ENCODE measurements at places on chromosomes 6 and 20.

GRCh38 chr6:85125526-85125925 lies 324.4 kb upstream of the NT5E start:
- no peaks in the 10 kb centered on the region for H3K36me3 ChIP-seq
- no peaks in the 10 kb centered on the region for H3K27me3 ChIP-seq
- DNase-seq, result no peak
- H3K4me1 ChIP-seq, result no peaks in the 10 kb centered on the region
- no peak overlapping the region for H3K4me3 ChIP-seq
- no peak overlapping the region for H3K27ac ChIP-seq

DNA sequence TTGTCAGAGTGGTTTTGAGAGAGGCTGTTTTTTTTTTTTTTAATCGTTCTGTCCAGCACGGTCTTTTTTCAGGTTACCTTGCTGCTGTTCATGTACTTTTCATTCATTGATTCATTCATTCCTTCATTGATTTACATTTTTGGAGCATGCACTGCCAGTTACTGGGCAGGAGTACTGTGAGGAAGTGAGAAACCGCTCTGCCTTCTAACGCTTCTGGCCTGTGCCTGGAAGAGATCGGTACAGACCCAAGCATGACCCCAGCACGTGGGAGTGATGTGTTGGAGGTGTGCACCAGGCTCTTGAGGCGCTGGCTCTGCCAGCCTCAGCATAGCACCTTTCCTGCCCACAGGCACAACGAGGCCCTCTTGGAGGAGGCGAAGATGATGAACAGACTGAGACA lies 9.1 kb downstream of the RIPK1 start:
- no peaks in the 10 kb centered on the region for H3K27me3 ChIP-seq
- peaks cover 28% of the 10 kb centered on the region for H3K36me3 ChIP-seq
- H3K27ac ChIP-seq, result no peak overlapping the region
- H3K4me1 ChIP-seq, result peaks cover 13% of the 10 kb centered on the region
- H3K4me3 ChIP-seq, result no peak overlapping the region

- no peaks in the 10 kb centered on the region for H3K27me3 ChIP-seq
- no peak overlapping the region for H3K27ac ChIP-seq
- peak; percentile 42 for DNase-seq
- H3K36me3 ChIP-seq, result no peaks in the 10 kb centered on the region
Observed at GRCh38 chr6:68777956-68778355, 142.9 kb downstream of the ADGRB3 start.

DNA sequence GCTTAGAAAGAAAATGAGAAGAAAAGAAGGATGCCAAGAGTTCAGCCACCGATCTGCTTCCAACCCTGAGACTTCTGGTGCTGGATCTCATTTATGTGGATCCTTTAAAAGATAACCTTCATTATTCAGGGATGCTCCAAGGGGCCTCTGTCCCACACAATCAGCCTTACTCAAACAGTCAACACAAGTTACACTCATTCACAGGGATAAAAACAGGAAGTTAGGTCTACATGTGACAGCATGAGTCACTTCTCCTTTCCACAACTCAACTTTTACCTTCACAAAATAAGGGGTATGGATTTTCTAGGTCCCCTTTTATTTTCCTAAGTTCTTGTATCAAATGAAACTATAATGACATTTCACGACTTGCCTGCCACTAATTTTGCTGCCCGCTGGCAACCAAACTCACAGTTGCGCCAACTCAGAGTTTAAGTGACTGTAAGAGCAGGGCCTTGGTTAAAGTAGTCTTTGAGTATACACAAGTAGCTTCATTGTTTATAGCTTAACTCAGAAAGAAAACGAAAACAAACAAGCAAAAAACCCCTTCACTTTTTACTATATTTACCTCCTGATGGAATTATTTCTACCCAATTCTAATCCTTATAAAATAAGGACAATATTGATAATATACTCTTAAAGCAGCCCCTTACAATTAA lies 278.8 kb upstream of the RUNX2 start:
- peaks cover 6% of the 10 kb centered on the region for H3K4me1 ChIP-seq
- H3K27me3 ChIP-seq, result no peaks in the 10 kb centered on the region
- H3K27ac ChIP-seq, result no peak overlapping the region
- no peak for DNase-seq

- no peaks in the 10 kb centered on the region for H3K36me3 ChIP-seq
- no peaks in the 10 kb centered on the region for H3K27me3 ChIP-seq
- no peak overlapping the region for H3K27ac ChIP-seq
- no peak for DNase-seq
Observed at GRCh38 chr20:23080521-23080920, 5.6 kb downstream of the CD93 start.

- H3K4me3 ChIP-seq, result no peak overlapping the region
- no peak for DNase-seq
- no peak overlapping the region for H3K27ac ChIP-seq
- H3K27me3 ChIP-seq, result no peaks in the 10 kb centered on the region
- peaks cover 5% of the 10 kb centered on the region for H3K4me1 ChIP-seq
Observed at GRCh38 chr20:13870170-13870748, 85.4 kb downstream of the NDUFAF5 start.

GRCh38 chr6:12458558-12458957 lies 168.4 kb downstream of the EDN1 start:
- no peak overlapping the region for H3K27ac ChIP-seq
- no peak for DNase-seq
- H3K27me3 ChIP-seq, result peaks cover 2% of the 10 kb centered on the region

GRCh38 chr20:23007886-23008655 lies 27.0 kb upstream of the SSTR4 start:
- no peak overlapping the region for H3K4me3 ChIP-seq
- H3K4me1 ChIP-seq, result no peaks in the 10 kb centered on the region
- no peaks in the 10 kb centered on the region for H3K36me3 ChIP-seq
- peaks cover 2% of the 10 kb centered on the region for H3K27me3 ChIP-seq
- no peak for DNase-seq

DNA sequence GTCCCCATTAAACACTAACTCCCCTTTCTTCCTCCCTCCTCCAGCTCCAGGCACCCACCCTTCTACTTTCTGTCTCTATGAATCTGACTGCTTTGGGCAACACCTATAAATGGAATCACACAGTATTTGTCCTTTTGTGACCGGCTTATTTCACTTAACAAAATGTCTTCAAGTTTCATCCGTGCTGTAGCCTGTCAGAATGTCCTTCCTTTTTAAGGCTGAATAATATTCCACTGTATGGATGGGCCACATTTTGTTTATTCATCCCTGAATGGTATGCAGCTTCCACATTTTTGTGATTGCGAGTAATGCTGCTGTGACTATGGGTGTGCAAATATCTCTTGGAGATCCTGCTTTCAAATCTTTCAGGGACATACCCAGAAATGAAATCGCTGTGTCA lies 28.4 kb downstream of the BMP7 start:
- H3K4me1 ChIP-seq, result no peaks in the 10 kb centered on the region
- H3K27me3 ChIP-seq, result peaks cover 10% of the 10 kb centered on the region
- H3K27ac ChIP-seq, result no peak overlapping the region
- no peak for DNase-seq

GRCh38 chr20:51059862-51060261 lies 37.0 kb upstream of the KCNG1 start:
- no peak overlapping the region for H3K4me3 ChIP-seq
- peaks cover under 1% of the 10 kb centered on the region for H3K27me3 ChIP-seq
- DNase-seq, result peak; percentile 83
- H3K36me3 ChIP-seq, result no peaks in the 10 kb centered on the region

GRCh38 chr6:62976566-62976965 lies 234.7 kb upstream of the FKBP1C start:
- no peaks in the 10 kb centered on the region for H3K36me3 ChIP-seq
- H3K4me3 ChIP-seq, result no peak overlapping the region
- H3K27ac ChIP-seq, result no peak overlapping the region
- H3K27me3 ChIP-seq, result no peaks in the 10 kb centered on the region
- no peak for DNase-seq

DNA sequence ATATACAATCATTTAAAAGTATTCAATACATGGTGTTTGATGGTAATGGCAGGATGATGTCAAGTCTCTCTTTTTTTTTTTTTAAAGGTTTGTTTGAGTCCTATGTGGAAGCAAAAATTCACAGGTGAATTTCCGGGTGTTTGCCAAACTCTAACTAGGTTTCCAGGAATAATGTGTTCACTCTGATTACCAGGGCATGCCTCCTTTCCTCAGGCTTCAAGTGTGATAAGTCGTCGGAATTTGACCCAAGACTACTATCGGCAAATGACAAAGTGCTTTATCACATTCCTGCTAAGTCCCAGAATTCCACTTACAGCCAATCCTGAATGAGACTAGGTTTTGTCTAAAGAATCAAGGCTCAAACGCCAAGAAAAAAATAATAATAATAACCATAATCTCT lies 7.3 kb downstream of the OARD1 start:
- H3K36me3 ChIP-seq, result peaks cover 4% of the 10 kb centered on the region
- no peaks in the 10 kb centered on the region for H3K4me1 ChIP-seq
- no peak overlapping the region for H3K4me3 ChIP-seq
- no peak for DNase-seq
- H3K27me3 ChIP-seq, result no peaks in the 10 kb centered on the region

GRCh38 chr6:155054491-155055250 lies 59.6 kb downstream of the TIAM2 start:
- peaks cover 12% of the 10 kb centered on the region for H3K4me1 ChIP-seq
- no peaks in the 10 kb centered on the region for H3K27me3 ChIP-seq
- H3K36me3 ChIP-seq, result no peaks in the 10 kb centered on the region
- no peak for DNase-seq
- H3K4me3 ChIP-seq, result no peak overlapping the region
- H3K27ac ChIP-seq, result no peak overlapping the region

GRCh38 chr20:37416848-37417616 lies 71.1 kb downstream of the SRC start:
- no peak for DNase-seq
- peaks cover 10% of the 10 kb centered on the region for H3K4me1 ChIP-seq
- H3K36me3 ChIP-seq, result no peaks in the 10 kb centered on the region
- peaks cover 49% of the 10 kb centered on the region for H3K27me3 ChIP-seq

GRCh38 chr20:63576311-63576710 lies 2.3 kb upstream of the HELZ2 start:
- H3K4me1 ChIP-seq, result peaks cover 21% of the 10 kb centered on the region
- H3K27me3 ChIP-seq, result peaks cover 7% of the 10 kb centered on the region
- no peaks in the 10 kb centered on the region for H3K36me3 ChIP-seq
- DNase-seq, result no peak
- no peak overlapping the region for H3K4me3 ChIP-seq
- no peak overlapping the region for H3K27ac ChIP-seq
